ENCODE measurements at places on chromosomes 11 and 22. TPM values are rescaled to one million over a fixed set of nuclear protein-coding genes. Genes with fewer than 3 reads are reported as not detected.

The CCDC34 gene
- 27.3 TPM for total RNA-seq

The SOX10 gene
- not detected for total RNA-seq

The RIMBP3C gene
- total RNA-seq = 0.27 TPM

The SCN2B gene
- not detected for total RNA-seq

The MYOD1 gene
- total RNA-seq = not detected

The ZNRD2 gene
- total RNA-seq = 80.4 TPM

The TTC17 gene
- total RNA-seq = 36.2 TPM

The MS4A4A gene
- total RNA-seq = not detected

The MRGPRX4 gene
- not detected for total RNA-seq

The CASP12 gene
- total RNA-seq = not detected

The ANGPTL5 gene
- not detected for total RNA-seq

The PRODH gene
- total RNA-seq = 0.89 TPM

The SPI1 gene
- not detected for total RNA-seq

The RFPL3 gene
- not detected for total RNA-seq

The GAB4 gene
- total RNA-seq = not detected

The LGALS12 gene
- not detected for total RNA-seq

The MS4A7 gene
- total RNA-seq = not detected

The MS4A3 gene
- not detected for total RNA-seq

The TMEM191C gene
- total RNA-seq = 1.2 TPM

The TRIM6 gene
- 8.9 TPM for total RNA-seq
